ENCODE measurements at places on chromosomes 3 and 15.

DNA sequence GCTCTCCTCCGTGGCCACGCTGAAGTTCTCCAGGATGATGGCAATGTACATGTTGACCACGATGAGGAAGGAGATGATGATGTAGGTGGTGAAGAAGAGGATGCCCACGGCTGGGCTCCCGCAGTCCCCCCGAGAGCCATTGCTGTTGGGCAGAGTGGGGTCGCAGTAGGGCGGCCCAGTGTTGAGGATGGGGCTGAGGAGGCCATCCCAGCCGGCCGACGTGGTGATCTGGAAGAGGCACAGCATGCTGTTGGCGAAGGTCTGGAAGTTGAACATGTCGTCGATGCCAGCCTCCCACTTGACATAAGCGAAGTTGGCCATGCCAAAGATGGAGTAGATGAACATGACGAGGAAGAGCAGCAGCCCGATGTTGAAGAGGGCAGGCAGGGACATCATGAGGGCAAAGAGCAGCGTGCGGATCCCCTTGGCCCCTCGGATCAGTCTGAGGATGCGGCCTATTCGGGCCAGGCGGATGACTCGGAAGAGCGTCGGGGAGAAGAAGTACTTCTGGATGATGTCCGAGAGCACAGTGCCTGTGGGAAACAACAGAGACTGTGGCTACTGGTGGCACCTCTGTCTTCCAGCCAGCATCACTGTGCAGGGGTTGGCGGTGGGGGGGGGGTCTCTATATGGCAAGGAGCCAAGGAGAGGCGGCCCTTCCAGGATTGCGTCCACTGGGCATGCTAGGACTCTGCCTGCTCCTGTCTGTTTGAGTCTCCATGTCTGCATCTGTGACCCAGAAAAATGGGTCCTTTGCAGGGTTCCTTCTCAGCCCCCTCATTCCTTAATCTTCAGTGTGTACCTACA is 55.1 kb downstream of the EXOG start:
- DNase-seq, result no peak
- no peak overlapping the region for H3K27ac ChIP-seq
- no peak overlapping the region for H3K4me3 ChIP-seq
- H3K36me3 ChIP-seq, result no peaks in the 10 kb centered on the region
- no peaks in the 10 kb centered on the region for H3K4me1 ChIP-seq
- H3K27me3 ChIP-seq, result no peaks in the 10 kb centered on the region

- H3K27ac ChIP-seq, result no peak overlapping the region
- no peaks in the 10 kb centered on the region for H3K4me1 ChIP-seq
- no peaks in the 10 kb centered on the region for H3K27me3 ChIP-seq
- no peak for DNase-seq
- H3K4me3 ChIP-seq, result no peak overlapping the region
Observed at GRCh38 chr3:63470745-63471144, 181.7 kb upstream of the SNTN start.

DNA sequence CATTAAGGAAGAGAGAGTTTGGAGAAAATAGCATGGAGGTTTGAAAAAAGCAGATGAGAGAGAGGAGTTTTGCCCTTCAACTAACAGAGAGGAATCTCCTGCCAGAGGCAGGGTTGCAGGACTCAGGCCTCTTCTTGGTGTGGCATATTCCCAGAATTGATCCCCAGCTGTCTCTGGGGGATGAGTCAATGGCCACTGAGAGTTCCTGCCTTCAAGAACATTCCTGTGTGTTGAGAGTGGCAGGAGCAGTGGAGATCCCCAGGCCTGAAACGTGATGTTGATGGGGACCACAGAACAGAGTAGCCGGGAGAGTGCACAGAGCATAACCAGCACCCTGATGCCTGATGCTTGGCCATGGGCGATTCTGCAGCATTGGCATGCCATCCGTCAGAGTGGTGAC is 348.4 kb upstream of the THBS1 start:
- H3K36me3 ChIP-seq, result no peaks in the 10 kb centered on the region
- DNase-seq, result no peak
- H3K4me3 ChIP-seq, result no peak overlapping the region

DNA sequence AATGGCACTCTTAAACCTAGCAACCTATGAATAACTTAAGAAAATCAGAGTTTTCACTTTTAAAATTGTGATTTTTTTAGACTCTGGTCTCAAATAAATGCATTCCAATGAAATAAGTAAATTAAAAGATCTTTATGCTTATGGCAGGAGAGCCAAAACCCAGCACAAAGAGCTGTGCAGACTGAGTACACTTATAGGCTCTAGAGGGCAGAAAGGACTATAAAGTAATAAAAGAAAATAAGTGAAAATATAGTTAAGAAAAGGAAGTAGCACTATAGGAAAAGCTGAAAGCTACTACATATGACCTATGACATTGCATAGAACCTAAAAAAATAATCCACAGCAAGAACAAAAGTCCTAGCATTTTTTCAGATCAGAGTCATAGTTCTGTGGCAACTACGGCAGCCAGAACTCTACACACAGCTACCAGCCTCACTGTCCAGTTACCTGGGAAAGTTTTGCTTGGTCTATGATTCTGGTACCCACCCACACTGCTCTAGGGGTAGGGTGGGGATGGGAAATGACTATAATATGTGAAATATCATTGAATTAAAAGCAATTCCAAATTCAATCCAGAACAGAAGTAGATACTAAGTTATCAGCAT is 30.5 kb downstream of the CLASP2 start:
- no peak overlapping the region for H3K27ac ChIP-seq
- peaks cover 53% of the 10 kb centered on the region for H3K36me3 ChIP-seq
- no peaks in the 10 kb centered on the region for H3K4me1 ChIP-seq
- H3K27me3 ChIP-seq, result no peaks in the 10 kb centered on the region
- no peak for DNase-seq
- no peak overlapping the region for H3K4me3 ChIP-seq

Data from activated B cell treated with CpG ODN at 0.5 μM for 24 hours (primary cell).